Small intestine (tissue), 16 donors: ENCODE measurements at places on chromosomes 5 and 9.

- DNase-seq: no peak
Measured at GRCh38 chr5:14178671-14179211, 35.6 kb downstream of the TRIO start.

GRCh38 chr5:142357469-142358090 is 32.8 kb upstream of the SPRY4 start:
- DNase-seq: no peak

- DNase-seq: peak; percentile 31
Measured at GRCh38 chr9:114518599-114519022, 13.3 kb upstream of the WHRN start.

DNA sequence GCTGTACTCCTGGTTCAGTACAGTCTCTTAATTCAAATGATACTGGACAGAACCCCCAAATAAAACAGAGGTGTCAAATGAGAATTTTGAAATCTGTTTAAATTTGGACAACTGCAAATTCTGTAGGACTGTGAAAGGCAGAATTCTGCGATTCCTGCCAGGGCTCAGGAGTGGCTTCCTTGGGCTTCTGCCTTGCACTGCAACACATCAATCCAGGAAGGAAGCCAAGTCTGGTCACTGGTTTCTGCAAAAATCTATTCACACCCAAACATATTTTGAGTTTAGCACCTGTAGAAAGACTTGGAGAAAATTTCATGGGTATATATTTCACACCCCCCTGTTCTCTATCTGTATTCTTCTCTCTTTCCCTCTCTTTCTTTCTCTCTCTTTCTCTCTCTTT is 37.5 kb upstream of the FST start:
- DNase-seq: no peak

- no peak for DNase-seq
Measured at GRCh38 chr5:158623971-158624370, 475.7 kb downstream of the EBF1 start.

GRCh38 chr9:70959366-70959765 is 162.1 kb downstream of the TRPM3 start:
- no peak for DNase-seq

GRCh38 chr9:130590305-130590704 is 10.9 kb downstream of the FUBP3 start:
- DNase-seq: no peak
